ENCODE measurements at places on chromosomes 5 and 9. TPM values are rescaled to one million over a fixed set of nuclear protein-coding genes. Genes with fewer than 3 reads are reported as not detected.

DNA sequence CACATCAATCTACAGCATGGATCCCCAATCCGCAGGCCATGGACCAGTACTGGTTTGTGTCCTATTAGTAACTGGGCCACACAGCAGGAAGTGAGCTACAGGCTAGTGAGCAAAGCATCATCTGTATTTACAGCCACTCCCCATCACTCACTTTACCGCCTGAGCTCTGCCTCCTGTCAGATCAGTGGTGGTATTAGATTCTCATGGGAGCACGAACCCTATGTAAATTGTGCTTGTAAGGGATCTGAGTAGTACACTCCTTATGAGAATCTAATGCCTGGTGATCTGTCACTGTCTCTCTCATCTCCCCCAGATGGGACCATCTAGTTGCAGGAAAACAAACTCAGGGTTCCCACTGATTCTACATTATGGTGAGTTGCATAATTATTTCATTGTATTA is 212.7 kb upstream of the FAM174A start:
- DNase-seq: no peak

GRCh38 chr9:132046456-132046855 is 33.2 kb downstream of the MED27 start:
- no peak for DNase-seq

GRCh38 chr5:122321921-122322320 is 9.9 kb downstream of the SNCAIP start:
- no peak for DNase-seq

GRCh38 chr5:35114698-35115097 is 66.9 kb upstream of the AGXT2 start:
- no peak for DNase-seq

The GPR150 gene
- 2.4 TPM for total RNA-seq

The UGT3A1 gene
- not detected for total RNA-seq

The CCNI2 gene
- total RNA-seq: 13.0 TPM
